ENCODE measurements at places on chromosomes 16 and 17. TPM values are rescaled to one million over a fixed set of nuclear protein-coding genes. Genes with fewer than 3 reads are reported as not detected.

Gene HOXB2
- total RNA-seq: 32.8 TPM

Gene MYL4
- total RNA-seq: not detected

Gene ANKRD40CL
- not detected for total RNA-seq

Gene PRSS53
- total RNA-seq: 3.1 TPM

Gene TMC5
- total RNA-seq: 0.10 TPM

Gene ABCA3
- total RNA-seq: 10.0 TPM

Gene LAT
- 234 TPM for total RNA-seq

Gene TEKT5
- not detected for total RNA-seq

Gene WFDC1
- not detected for total RNA-seq

All from activated T-helper 1 cell treated with anti-CD3 and anti-CD28 coated beads, Interleukin-12 subunit alpha, Interleukin-12 subunit beta, Interleukin-2, Interleukin-4 antibody, amounts not matched to agents 30 ng/mL and 10 ng/mL and 1 ng/mL, durations not matched to agents 14 hours and 24 hours and 36 hours (primary cell).